Myocyte (in vitro differentiated cells): ENCODE measurements at places on chromosomes 4 and X.

DNA sequence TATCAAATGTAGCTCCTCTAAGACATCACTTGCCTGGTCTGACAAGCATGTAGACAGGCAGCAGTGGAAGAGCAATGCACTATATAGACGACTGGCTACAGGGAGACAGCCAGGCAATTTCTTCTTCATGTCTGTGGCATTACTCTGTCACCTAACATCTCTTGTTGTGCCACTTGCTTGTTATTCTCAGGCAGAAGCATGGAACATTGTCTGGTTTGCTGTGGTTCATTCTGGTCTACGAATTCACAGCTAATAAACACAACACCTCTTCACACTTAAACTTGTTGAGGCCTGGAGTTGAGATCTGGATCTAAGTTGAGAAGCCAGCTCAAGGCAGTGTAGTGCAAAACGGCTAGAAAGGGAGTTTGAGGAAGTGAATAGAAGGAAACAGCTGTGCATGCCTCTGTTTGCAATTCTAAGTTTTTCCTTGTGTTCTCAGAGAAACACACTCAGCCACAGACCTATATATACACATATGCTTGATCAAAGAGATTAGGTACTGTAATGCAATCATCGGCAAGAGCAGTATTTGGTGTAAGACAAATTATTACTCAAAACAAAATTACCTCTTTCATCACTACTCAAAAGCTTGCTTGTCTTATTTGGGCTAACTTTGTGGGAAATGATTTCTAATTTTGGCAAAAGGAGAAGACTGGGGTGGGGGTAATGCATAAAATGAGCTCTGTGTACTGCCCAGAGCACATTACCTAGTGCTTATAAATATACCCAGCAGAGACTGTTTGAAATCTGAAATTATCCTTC is 243.8 kb downstream of the PPP3CA start:
- no peak for DNase-seq

DNA sequence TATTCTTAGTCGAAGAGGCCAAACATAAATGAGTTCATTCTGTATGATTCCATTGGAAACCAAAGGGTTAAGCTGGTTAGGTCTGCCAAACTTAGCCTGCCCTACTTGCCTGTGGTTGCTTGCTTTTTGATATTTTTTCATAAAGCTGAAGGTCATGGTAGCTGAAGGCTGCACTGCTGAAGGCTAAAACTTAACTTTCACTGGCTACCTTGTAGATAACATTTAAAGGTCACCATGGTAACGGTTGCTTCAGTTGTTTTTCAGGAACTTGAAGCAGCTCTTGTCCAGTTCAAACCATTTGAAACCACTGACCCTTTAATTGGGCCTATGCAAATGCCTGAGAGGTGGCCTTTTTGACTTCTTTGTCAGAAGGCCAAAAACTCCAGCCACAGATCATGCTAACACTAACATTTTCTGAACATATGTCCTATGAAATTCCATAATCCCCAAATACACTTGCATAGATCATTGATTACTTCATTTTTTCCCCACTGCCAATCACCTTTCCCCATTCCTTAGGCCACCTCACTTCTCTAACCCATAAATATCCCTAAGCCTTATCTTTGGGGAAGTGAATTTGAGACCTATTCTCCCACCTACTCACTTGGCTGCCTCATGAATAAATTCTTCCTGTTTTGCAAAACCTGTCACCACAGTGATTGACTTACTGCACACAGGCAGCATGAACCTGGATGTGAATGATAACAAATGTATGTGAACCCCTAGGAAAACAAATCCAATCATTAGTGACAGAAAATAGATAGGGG is 10.7 kb upstream of the SMIM10L2A start:
- no peak for DNase-seq

DNA sequence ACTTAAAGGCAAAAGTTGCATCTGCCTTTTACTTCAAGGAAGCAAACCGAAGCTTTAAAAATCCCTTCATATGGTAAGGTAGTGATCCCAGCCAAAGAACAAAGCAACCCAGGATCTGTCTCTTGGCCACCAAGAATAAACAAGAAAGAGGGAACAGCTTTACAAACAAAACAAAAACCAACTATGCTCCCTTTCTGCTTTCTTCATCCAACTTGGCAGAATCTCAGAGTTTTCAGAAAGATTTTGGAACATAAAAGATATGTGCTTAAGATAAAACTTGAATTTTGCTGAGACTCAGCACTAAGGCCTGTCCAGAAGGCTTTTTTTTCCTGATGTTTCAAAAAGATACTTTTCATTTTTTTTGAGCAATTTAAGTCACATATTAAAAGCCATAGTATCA is 94.0 kb downstream of the COL4A6 start:
- DNase-seq = no peak

DNA sequence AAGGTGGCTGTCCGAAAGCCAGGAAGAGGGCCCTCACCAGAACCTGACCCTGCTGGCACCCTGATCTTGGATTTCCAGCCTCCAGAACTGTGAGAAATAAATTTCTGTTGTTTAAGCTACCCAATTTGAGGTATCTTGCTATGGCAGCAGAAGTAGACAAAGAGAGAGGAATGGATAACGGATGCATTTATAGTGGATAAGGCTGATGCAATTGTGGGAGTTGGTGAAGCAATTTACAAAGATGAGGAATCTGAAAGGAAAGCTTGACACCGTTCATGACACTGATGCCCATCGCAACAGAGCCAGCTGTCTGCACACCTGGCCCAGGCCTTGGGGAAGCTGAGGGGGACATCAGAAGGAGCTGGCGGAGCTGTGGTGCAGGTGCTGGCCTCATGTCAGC is 35.7 kb upstream of the MSL3 start:
- no peak for DNase-seq

GRCh38 chrX:137568741-137569469 is 3.0 kb downstream of the ZIC3 start:
- DNase-seq = no peak

GRCh38 chrX:51860679-51861078 is 32.7 kb upstream of the MAGED1 start:
- DNase-seq = peak; percentile 22

GRCh38 chrX:107678957-107679740 is 50.8 kb downstream of the PRPS1 start:
- peak; percentile 54 for DNase-seq
